ENCODE measurements at places on chromosomes 16 and 17. TPM values are rescaled to one million over a fixed set of nuclear protein-coding genes. Genes with fewer than 3 reads are reported as not detected.

Gene CFAP20
- polyA plus RNA-seq: 63.4 TPM

Gene SLC38A10
- 63.9 TPM for polyA plus RNA-seq

Gene AURKB
- 34.6 TPM for polyA plus RNA-seq

DNA sequence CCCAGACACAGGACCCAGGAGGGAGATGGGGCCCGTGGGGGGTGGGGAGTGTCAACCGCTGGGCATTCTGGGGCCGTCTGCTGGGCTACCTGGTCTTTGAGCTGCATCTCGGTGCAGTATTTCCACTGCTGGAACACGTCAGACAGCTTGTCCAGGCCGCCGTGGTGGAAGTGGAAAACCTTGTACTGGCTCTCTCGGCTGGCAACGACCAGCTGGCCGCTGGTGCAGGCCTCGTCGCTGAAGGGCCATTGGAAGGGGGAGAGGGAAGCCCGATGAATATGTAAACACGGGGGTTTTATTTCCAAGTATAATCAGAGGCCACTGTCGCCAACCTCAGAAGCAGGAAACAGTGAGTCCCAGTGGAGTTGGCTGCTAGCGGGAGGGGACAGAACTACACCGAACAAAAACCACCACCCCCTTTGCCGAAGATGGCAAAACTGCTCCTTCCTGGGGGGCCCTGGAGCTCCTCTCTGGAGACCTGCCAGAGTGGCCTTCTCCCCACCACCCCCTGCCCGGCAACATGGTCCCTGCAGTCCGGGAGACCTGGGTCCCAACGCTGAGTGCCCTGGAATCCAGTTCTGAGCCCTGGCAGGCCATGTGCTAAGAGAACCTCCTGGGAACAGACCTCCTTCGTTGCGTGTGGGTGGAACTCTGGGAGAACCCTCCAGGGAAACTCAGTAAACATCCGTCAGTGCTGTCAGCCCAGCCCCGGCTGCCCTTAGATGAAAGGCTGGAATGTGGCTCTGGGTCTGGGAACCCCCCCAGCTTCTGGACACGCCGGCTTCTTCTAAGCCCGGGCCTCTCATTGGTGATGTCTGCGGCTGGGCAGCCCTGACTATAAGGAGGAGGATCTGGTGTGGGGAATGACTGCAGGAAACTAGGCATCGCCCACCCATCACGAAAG, 84.1 kb downstream of the TBC1D16 start:
- DNase-seq: no peak

DNA sequence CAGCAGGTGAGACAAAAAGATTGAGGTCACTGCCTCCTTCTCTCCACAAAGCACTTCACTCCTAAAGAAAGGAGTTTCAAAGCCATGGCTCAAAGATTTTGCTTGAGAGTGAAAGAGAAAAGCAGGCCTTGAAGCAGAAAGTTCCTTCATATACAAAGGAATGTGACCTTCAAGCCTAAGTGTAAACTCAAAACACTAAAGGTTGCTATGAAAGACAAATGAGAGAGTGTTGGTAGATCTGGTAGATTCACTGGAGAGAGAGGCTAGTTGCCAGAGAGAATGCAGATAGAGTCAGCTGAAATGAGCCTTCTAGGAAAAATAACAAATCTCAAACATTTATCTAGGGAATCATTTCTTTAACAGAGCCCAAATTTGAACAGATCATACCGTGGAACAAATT, 305.2 kb downstream of the CDH8 start:
- DNase-seq: no peak

DNA sequence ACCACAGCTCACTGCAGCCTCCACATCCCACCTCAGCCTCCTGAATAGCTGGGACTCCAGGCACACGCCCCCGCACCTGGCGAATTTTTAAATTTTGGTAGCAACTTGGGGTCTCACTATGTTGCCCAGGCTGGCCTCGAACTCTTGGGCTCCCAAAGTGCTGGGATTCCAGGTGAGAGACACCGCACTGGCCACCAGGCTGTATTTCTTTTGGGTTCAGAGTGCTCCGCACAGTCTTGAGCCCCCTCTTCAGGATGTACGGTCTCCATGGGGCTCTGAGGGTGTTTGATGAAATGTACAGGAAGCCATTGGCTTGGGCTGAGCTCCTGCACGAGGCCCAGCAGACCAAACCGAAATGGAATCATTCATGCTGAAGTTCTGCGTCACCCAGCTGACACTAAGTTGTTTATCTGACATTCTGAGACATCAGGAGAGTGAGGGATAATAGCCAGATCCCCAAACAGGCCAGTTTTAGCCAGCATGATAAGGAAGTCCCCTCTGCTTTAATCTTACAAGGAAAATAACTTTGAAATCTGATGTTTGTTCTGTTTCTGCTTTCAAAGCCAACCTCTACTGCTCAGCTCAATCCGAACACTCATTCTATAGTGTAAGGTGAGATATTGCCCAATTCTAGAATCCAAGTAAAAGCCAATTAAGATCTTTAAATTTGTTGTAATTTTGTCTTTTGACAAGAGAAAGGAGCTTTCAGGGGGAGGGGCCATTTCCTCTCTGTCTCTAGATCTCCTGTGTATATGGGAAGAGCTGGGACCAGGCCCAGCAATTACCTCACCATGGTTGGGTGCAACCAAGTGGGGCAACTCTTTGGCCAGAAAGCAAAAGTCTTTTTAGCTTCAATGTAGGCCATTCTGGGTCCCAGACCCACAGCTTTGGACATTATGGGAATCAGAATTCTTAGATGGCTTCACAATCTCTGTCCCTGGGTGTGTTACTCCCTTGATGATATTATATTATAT, 23.7 kb downstream of the GPR142 start:
- DNase-seq: no peak

- no peak for DNase-seq
Measured at GRCh38 chr16:75379911-75380847, 53.1 kb downstream of the CFDP1 start.

DNA sequence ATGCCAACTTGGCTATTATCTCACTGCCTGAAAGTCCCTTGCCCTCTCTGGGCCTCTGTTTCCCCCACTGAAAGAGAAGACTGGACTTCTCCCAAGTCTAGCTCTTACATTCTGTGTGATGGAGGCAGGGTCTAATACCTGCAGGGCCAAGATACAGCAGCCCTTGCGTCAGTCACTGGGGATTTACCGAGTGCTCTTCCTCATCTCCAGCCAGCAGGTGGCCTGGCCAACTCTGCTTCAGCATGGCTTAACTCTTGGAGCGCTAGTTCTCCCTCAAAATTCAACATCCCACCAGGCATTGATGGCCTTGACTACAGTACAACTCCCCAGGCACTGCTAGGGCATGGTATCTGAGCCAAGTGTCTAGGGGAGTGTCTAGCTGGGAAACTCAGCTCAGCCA, 19.9 kb upstream of the MTMR4 start:
- no peak for DNase-seq

DNA sequence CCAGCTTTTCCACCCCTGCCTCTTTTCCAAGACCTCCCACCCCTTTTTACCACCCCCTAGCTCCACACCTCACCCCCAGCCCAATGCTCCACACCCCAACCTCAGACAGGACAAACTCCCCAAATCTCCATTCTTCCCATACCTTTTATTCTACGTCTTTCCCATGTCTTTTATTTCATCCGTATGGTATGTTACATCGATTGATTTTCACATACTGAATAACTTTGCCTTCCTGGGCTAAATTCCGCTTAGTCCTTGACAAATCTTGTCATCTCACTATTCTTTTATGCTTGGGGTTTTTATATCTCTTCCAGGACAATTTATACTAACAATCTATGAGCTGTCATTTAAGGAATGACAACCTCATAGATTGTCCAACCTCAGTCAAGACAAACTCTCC, 46.4 kb downstream of the PITPNM3 start:
- DNase-seq: no peak

DNA sequence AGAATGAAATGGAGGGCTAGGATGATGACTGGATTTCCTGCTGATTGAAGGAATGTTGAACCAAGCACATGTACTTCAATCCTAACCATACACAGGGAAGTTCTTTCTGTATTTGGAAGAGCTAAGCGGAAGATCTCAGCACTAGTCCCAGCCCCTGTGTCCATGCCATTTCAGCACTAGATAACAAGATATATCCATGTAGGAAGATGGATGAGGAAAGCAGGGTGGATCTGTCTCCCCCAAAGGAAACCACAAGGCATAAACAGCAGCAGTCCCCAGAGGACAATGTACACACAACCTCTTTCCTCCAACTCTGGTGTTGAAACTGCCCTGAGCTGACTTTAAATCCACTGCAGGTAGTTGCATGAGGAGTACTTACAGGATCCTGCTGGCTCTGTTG, 75.1 kb downstream of the GRIN2A start:
- no peak for DNase-seq
